ENCODE measurements at places on chromosomes 7 and 10.

DNA sequence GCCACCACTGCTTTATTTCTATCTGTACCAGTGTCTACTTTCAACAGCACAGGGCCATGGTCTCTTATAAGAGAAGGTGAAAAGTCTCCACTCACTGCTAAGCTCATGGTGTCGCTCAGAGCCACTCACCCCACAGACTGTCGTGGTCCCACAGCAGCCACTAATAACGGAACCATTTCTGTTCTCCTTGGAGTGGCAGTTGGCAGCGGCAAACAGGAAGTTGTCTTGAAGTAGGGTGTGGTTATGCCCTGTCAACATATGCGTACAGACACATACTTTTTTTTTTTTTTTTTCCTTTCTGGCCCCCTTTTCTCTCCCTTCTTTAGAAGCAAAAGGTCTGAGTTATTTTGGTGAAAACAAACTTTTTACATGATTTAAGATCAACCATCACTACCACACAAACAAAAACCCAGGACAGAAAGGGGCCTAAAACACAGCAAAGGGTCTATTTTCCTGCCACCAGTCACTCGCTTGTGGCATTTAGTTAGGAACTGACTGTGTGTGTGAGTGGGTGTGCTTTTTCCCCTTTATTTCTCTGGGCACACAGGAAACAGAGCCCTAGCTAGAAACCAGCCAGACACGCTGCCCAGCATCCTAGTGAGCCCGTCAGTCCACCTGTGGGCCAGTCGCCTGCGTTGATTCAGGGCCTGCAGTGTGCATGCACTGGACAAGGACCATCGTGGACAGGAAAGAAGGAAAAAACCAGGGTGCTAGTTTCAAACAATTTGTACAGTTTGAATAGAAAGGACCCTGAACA, 96.7 kb upstream of the EFCAB10 start:
- DNase-seq = no peak

DNA sequence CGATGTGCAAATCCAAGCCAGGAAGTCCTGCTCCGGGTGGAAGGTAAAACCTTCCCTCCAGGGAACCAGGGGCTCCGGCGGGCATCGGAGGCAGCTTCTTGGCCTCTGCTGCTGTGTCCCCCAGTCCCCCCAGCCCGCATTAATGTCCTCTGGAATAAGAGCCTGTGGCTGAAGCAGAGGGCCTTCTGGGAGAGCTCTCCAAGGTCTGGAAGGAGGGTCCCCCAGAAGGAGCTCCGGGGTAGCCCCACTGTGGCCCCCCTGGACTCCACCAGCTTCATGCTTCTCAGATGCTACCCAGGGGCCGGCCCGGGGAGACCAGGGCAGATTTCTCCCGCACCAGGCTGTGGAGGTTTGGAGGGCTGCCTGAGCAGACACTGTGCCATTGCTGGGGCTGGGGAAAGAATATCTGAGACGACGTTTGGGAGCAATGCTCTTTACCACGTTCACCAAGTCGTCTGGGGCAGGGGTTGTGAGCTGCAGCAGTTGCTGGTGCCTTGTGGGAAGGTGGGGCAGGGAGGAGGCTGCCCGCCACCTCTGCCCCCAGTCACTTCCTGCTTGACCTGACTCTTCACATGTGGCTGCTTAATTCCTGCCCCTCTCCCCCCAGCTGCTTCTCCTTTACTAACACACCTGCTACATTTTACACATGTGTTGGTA, 8.3 kb downstream of the ZNF853 start:
- no peak for DNase-seq

- DNase-seq = no peak
Measured at GRCh38 chr10:90989378-90989777, 68.5 kb upstream of the ANKRD1 start.

DNA sequence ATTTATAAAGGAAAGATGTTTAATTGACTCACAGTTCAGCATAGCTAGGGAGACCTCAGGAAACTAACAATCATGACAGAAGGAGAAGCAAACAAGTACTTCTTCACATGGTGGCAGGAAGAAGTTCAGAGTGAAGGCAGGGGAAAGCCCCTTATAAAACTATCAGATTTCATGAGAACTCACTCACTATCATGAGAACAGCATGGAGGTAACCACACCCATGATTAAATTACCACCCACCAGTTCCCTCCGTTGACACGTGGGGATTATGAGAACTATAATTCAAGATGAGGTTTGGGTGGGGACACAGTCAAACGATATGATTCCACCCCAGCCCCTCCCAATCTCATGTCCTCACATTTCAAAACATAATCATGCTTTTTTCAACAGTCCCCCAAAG, 124.2 kb upstream of the PCGF5 start:
- no peak for DNase-seq

- no peak for DNase-seq
Measured at GRCh38 chr7:158320328-158320727, 267.3 kb downstream of the PTPRN2 start.

- DNase-seq = no peak
Measured at GRCh38 chr7:123538189-123538714, 3.9 kb upstream of the IQUB start.

DNA sequence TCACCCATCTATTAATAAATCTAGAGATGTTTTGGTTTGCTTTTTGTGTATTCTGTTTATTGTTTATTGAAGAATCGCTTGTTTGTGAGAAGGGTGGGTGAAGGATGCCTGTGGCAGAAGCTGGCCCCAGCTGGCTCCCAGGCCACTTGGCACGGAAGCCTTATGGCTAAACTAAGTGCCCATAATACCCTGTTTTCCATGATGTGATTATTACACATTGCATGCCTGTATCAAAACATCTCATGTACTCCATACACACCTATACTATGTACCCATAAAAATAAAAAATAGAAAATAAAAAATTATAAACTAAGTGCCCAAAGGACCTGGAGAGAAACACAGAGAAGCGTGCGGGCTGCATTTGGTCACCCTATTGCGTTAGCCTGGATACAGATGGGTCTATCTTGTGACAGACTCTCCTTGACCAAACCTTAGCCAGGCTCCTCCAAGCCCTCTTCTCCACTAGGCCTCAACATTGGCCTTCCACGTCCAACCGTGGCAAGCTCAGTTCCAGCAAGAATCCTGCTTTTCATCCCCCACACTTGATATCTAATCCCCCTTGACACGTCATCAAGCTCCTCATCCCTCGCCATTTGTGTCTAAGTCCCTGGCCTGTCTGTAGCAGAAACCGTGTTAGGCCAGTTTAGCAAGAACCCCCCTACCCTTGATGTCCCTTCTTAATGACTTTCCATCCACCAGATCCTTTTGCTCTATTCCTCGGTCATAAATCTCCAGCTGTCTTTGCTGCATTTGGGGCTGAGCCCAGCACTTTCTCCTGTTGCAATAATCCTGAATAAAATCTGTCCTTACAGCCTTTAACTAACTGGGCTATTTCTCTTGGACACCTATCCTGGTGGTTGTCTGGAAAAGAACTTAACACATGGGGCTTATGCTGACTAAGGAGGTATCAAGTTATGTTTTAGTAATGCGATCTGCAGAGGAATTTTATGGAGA, 245.2 kb downstream of the TNS3 start:
- no peak for DNase-seq

Data from SK-N-DZ (cell line).